ENCODE measurements at places on chromosomes 3 and 15.

- no peak for DNase-seq
Measured at GRCh38 chr3:144553301-144553700, 581.7 kb downstream of the DIPK2A start.

DNA sequence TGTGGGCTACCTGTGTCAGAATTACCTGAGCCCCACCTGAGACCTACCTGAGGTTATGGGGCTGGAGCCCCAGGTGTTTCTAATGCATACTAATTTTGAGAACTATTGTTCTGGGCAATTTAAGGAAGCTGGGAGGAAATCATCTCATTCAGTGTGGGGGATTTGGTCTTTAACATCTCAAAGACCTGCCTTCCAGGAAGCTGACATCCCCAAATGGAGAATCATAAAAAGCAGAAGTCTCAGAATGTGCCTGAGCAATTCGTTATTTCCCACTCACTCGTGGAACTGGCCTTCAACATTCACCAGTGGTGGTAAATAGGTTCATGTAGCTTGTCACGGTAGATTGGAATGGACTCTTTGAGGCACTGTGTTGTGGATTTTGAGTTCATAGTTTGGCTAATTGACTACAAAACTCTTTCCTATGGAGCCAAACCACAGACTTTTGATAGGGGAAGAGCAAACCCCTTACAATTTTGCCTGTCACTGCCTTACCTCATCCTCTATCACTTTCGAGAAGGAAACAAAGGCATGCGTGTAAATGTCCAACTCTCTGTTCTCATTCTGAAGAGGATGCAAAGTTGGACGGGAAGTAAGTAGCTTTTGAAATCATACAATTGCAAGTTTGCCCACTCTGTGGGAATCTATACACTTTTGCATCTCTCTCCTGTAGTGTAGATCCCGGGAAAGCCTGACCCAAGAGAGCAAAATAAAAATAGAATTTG is 521.0 kb upstream of the MDFIC2 start:
- no peak for DNase-seq

GRCh38 chr3:37916685-37917084 is 55.0 kb downstream of the CTDSPL start:
- DNase-seq, result no peak

DNA sequence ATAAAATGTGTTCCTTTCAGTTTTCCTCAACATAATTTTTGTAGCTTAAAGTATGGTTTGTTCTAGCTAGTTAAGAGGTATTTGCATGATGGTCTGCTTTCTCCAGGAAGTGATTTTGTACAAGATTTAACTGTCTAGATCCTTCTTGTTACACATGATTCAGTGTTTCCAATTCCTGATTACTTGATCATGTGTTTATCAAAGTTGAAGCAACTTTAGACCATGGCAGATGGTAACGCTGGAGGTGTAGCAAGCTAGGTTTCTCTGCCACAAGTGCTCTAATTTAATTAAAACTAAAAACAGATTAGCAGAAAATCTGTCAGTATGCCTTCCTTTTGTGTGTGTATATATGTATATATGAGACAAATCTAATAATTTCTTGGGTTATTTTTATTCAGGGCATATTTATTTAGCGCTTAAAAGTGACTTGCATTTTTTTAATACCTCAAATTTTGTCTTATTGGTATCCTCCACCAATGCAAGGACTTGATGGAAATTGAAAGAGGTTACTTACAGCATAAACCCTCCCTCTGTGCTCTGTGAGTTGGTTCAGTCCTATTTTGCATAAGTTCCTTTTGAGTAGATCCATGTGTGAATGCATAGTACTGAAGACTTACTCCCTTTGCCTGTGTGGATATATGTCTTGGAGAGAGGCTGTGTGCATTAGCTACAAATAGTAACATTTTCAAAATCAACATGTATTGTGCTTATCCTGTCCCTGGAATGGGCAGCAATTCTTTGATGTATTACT is 157.3 kb upstream of the CGNL1 start:
- DNase-seq, result no peak

DNA sequence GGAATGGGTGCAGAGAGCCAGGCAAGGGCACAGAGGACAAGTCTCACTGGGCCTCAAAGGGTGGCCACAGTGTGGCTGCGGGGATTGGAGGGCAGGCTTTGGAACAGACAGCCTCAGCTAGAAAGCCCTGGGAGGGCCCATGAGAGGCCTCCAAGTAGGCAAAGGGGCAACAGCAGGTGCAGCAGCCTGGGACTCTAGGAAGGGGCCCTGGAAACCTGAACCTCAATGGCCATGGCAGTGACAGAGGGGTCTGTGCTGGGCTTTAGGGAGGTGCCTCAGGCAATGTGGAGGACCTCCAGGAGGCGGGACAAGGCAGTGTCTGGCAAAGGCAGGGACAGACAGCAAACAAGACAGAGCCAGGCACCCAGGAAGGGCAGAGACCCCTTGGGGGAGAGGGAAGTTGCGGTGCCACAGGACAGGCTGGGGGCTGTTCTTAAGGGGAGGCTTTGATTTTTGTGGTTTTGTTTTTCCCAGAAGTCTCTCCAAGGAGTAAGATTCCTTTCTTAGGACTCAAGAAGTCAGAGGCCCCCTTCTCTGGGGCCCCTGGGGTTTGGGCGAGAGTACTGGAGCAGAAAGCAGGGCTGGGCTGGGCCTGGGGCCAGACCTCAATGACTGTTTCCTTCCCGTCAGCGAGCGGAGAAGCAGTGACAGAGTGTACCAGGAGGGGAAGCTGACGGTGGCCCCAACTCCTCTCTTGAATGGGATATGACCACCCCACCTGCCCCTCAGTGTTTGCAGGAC is 9.7 kb downstream of the STOML1 start:
- peak; percentile 91 for DNase-seq

- DNase-seq, result no peak
Measured at GRCh38 chr15:40029979-40030893, 8.7 kb downstream of the SRP14 start.

DNA sequence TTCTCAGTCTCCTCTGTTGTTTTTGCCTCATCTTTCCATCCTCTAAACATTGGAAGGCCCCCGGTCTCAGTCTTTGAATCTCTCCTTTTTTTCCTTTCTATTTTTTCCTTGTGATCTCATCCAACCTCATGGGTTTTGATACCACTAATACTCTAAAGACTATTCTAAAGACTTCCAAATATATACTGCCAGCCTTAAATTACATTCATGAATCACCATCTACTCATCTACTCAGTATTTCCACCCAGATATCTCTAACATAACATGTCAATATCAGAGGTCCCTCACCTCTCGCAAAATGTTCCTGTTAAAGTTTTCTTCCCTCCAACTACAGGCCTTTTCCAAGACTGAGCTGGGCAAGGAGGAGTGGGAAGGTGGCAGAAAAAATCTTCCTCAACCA is 282.5 kb upstream of the TTC14 start:
- DNase-seq, result no peak

- DNase-seq, result no peak
Measured at GRCh38 chr15:31235311-31236183, 91.1 kb upstream of the KLF13 start.

DNA sequence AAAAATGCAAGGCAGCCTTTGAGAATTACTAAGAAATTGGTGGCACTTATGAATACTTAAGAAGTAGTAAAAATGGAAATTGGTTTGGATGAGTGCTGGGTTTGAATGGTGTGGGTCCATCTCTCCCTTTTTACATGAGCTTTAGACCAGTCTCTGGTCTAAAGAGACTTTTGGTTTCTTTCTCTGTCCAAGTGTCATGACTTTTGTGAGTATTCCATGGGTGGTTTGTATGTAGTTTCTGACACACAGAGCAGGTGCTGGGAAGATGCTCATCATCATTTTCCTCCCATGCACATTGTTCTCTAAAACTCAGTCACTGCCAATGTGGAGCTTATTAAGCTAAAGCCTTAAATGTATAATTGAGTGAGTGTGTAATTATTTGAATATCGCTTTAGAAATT is 63.5 kb downstream of the KAT2B start:
- no peak for DNase-seq

DNA sequence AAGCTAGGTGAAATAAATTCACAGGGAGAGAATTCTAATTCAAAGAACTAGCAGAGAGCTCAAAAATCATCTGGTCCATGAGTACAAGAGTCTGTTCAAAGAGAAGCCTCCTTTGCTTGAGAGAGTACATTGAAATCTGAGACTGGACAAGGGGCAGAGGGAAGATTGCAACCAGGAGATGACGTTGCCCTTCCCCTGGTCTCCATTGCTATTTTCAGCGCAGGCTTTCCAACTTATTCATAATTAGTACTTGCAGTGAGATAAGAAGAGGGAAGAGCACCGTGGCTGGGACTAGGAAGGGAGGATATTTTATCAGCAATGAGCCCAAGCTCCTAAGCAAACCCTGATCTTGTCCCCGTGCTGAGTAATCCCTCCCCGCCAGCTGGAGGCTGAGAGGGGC is 251.8 kb upstream of the RORA start:
- DNase-seq, result no peak

GRCh38 chr3:50254577-50255250 is 14.2 kb upstream of the SEMA3B start:
- no peak for DNase-seq

DNA sequence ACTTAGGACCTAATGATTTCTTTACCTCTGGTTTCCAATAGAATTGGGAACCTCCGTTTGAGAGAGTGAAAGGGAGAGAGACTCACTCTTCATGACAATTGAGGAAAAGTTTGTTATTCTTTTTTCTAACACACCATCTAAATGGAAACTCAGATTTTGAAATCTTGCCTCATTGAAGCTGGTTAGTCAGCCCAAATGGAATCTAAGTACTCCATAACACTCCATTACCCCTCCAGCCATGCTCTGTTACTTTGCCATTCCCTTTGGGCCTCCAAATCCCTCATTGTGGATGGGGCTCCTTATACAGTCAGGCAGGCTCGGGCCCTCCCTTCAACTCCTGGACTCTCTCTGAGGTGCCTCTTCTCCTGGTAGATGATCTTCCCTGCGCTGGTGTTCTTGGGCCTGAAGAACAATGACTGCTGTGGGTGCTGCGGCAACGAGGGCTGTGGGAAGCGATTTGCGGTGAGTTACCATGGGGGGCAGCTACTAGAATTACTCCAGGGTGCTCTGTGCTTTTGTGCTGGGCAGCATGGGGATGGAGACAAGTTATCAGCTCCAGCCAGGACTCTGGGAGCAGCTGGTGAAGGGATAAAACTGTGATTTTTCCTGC is 1.1 kb downstream of the TM4SF4 start:
- DNase-seq, result no peak

DNA sequence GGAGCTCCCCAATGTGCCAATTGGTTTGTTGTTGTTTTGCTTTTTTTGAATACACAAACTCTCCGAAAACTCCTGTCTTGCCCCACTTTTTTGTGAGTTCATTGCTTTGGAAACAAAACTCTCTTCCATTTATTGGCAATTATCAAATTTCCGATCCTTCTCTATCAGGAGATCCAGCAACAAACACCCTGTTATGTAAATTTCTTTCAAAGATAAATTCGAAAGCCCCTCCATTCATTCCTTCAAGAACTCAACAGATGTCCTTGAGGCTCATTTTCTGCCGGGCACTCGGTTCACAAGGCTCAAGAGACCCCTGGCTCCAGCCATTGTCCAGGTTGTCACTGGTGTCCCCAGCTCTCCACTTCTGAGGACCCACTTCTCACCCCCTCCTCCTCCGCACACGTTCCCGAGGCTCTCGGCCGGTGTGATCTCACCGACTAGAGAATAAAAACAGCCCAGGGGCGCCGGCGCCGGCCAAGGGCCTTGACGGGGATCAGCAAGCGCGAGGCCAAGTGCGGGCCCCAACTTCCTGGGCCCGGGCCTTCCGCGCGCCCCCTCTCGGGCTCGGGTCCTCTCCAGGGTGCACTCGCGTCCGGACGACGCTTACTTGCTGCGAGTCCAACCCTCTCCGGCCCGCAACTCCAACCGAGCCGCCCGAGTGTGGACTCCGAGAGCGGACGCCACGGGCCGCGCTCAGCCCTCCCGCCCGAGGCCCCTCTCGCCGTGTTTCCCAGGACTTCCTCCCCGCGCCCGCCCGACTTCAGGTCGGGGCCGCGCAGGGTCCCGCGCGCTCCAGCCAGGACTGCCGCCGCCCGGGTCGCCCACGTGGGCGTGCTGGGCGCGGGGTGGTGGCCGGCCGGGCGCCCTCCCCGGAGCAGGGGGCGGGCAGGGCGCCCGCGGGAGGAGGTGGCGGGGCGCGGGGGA is 533 bp upstream of the SMAD3 start:
- peak; percentile 85 for DNase-seq

GRCh38 chr3:126258670-126259069 is 78.3 kb upstream of the ALDH1L1 start:
- DNase-seq, result no peak

DNA sequence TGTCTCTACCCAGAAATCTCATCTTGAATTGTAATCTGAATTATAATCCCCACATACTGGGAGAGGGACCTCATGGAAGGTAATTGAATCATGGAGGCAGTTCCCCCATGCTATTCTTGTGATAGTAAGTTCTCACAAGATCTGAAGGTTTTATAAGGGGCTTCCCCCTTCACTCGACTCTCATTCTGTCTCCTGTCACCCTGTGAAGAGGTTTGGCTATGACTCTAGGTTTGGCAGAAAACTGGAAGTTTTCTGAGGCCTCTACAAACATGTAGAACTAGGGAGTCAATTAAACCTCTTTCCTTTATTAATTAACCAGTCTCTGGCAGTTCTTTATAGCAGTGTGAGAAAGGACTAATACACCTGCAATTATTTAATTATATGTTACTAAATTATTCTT is 125.2 kb upstream of the TGFBR2 start:
- no peak for DNase-seq

- no peak for DNase-seq
Measured at GRCh38 chr15:69861331-69862171, 236.2 kb downstream of the TLE3 start.

GRCh38 chr3:126312341-126312740 is 44.9 kb downstream of the KLF15 start:
- no peak for DNase-seq

DNA sequence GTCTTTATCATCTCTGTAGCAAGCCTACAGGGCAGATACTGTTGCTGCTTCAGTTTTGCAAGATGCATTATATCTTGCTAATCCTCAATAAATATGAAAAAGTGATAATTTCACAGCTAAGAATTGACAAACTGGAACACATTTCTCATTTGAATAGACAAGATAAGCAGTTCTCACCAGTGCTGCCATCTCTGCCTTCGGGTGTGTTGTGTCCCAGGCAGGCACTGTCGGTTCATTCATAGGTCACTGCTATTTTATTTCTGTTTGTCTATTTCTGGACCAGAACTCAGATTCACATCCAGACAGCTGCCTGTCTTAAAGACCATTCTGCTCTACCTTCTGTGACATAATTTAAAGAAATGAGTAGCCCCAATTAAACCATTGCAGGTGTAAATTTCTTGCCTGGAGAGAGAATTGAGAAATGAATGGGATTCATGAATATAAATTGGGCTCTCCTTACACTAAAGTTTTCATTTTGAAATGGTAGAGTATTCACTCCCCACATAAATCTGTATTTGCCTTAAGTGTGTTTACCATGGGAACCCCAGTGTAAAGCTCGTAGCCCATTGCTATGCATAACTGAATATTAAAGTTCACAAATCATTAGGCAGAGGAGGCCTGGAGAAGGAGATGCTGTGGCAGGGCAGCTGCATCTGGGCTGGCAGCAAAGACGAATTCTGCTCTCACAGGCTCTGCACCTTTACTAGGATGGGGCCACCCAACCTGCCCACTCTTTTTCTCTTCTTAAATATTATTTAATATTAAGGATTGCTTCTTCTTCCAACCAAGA is 149.9 kb downstream of the ARPP21 start:
- no peak for DNase-seq

- DNase-seq, result no peak
Measured at GRCh38 chr3:34292605-34293300, 494.3 kb downstream of the PDCD6IP start.

Measured in posterior cingulate gyrus (tissue), 11 donors.